ENCODE measurements at places on chromosomes 13 and 19. TPM values are rescaled to one million over a fixed set of nuclear protein-coding genes. Genes with fewer than 3 reads are reported as not detected.

KLK4 gene
- total RNA-seq: not detected

EFNB2 gene
- 4.8 TPM for total RNA-seq

MCEMP1 gene
- not detected for total RNA-seq

TNFRSF19 gene
- 22.7 TPM for total RNA-seq

NOTCH3 gene
- 159 TPM for total RNA-seq

MBD3L2 gene
- not detected for total RNA-seq

BCAM gene
- total RNA-seq: 590 TPM

NLRP9 gene
- total RNA-seq: not detected

KLK12 gene
- not detected for total RNA-seq
